ENCODE measurements at places on chromosomes 6 and 20.

DNA sequence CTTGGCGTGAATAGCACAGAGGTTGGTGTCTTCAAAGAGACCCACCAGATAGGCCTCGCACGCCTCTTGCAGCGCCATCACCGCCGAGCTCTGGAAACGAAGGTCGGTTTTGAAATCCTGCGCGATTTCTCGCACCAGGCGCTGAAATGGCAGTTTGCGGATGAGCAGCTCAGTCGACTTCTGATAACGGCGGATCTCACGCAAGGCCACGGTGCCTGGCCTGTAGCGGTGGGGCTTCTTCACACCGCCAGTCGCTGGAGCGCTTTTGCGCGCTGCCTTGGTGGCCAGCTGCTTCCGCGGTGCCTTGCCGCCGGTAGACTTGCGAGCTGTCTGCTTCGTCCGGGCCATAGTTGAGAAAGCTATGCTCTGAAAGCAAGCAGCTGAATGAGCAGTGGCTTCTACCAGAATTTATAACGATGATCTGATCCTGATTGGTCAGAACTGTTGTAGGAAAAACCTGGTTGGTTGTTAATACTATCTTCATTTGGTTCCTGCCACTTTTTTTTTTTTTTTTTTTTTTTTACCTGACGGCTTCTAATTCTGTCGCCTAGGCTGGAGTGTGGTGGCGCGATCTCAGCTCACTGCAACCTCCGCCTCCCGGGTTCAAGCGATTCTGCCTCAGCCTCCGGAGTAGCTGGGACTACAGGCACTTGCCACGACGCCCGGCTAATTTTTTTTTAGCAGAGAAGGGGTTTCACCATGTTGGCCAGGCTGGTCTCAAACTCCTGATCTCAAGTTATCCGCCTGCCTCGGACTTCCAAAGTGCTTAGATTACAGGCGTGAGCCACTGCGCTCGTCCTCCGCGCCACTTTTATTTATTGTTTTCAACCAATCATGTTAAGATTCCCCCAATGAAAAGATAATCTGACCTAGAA lies 21.5 kb downstream of the OR2B2 start:
- no peak for DNase-seq

GRCh38 chr6:11414176-11414963 lies 123.2 kb upstream of the TMEM170B start:
- no peak for DNase-seq

DNA sequence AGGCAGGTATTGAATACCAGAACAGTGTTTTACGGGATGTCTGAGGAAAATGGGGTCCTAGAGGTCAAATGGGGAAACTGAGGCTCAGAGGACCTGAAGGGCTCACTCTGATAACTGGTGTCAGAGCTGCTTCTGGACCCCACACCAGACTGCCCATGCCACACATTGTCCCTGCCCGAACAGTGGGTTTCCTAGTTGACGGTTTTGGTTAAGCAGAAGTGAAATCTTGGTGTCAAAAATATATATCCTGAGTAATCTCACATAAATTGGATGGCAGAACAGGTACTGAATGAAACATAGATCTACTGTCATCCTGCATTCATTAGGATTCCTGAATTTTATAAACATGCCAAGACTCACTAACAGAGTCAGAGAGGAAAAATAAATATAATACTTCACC lies 16.3 kb downstream of the NOX3 start:
- no peak for DNase-seq

- DNase-seq: no peak
Measured at GRCh38 chr20:46215913-46216707, 92.2 kb downstream of the CDH22 start.

- DNase-seq: no peak
Measured at GRCh38 chr6:548517-548916, 108.4 kb downstream of the HUS1B start.

- DNase-seq: no peak
Measured at GRCh38 chr6:95593025-95593424, 15.7 kb downstream of the MANEA start.

GRCh38 chr20:3767110-3767426 lies 485 bp downstream of the ADISSP start:
- no peak for DNase-seq

- no peak for DNase-seq
Measured at GRCh38 chr6:135280375-135281136, 99.4 kb downstream of the MYB start.

- no peak for DNase-seq
Measured at GRCh38 chr6:93105017-93105416, 314.3 kb downstream of the EPHA7 start.

GRCh38 chr6:143745166-143746133 lies 67.7 kb downstream of the PHACTR2 start:
- DNase-seq: no peak

GRCh38 chr6:75748743-75749538 lies at the start of gene MYO6:
MYO6 (plus strand) TSS chr6:75749239; CDS start chr6:75817548, 68,309 bp downstream.
- peak; percentile 73 for DNase-seq

GRCh38 chr6:168699631-168700295 lies 258.8 kb downstream of the SMOC2 start:
- peak; percentile 55 for DNase-seq

GRCh38 chr6:6057442-6058053 lies 50.8 kb upstream of the NRN1 start:
- DNase-seq: no peak

- DNase-seq: no peak
Measured at GRCh38 chr6:116102873-116103272, 2.2 kb downstream of the NT5DC1 start.

- DNase-seq: no peak
Measured at GRCh38 chr6:134651519-134651918, 298.4 kb downstream of the ALDH8A1 start.

DNA sequence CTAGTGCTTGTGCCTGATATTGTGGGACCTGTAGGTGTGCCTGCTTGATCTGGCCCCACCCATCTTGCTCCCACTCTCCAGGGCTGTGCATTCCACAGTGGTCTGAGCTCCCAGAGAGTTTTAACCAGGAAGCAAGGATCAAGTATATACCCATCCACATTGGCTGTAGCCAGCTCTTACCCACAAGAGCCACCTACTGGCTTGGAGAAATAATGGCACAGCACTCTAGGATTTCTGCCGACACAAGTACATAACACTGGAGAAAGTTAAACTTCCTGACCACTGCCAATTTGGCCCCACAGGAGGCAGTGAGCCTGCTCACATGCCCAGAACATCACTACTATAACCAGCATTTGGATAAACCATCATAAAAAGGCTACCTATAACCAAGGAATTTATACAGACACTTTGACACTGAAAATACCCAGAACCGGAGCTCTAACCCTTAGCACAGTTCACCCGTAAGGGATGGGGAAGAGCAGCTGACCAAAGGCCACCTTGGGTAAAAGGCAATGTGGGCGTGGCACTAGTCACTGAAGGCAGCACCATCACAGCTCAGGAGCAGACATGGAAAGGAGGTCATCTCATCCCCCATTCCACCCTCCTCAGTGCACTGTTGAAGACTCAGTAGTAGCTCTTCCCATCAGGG lies 440.4 kb downstream of the BTBD3 start:
- DNase-seq: no peak

All from anterior cingulate cortex (tissue), 58 donors.